ENCODE measurements at places on chromosomes 5 and 9. TPM values are rescaled to one million over a fixed set of nuclear protein-coding genes. Genes with fewer than 3 reads are reported as not detected.

DNA sequence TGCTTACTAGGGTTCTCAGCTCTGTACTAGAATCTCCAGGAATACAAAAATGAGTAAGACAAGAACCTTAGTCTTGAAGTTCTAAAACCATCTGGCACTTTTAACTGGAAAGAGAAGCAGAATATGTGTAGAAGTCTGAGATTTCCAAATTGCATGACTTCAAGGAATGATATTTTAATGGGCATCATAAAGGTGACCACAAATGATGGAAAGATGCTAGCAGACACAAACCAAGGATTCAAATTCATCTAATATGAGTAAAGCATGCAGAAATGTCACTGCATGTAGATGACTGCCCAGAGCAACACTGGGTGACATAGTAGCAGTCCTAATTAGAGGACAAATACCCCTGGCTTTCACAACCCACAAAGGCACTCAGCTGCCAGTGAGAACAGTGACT, 117.2 kb downstream of the RPS23 start:
- H3K27ac ChIP-seq: no peak overlapping the region
- H3K36me3 ChIP-seq: no peaks in the 10 kb centered on the region
- no peak for DNase-seq
- H3K27me3 ChIP-seq: no peaks in the 10 kb centered on the region
- H3K4me3 ChIP-seq: no peak overlapping the region

DNA sequence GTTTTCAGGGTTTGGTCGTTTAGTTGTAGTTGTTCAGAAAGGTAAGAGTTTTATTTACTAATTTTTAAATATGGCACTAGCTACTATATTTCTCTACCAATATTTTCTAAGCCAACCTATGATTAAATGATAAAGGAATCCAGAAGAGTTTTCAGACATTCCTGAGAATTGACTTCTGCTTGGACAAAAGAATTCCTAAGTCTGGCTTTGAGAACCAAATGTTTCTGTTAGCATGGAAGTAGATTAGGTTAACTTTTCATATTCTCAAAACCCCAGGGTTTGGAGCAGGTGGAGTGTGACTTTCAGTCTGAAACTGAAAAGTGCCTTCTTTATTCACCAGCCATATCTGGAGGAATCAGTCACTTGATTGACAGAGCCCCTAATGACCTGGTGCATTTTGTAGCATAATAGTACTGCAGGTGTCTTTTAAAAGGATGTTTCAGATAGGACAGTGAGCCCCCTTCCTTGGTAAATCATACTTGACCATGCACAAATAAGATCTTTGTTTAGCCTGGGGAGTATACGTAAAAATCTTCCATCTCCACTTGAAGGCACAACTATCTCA, 457.0 kb upstream of the ZNF462 start:
- H3K27me3 ChIP-seq: no peaks in the 10 kb centered on the region
- H3K4me1 ChIP-seq: no peaks in the 10 kb centered on the region
- no peak overlapping the region for H3K4me3 ChIP-seq
- H3K36me3 ChIP-seq: no peaks in the 10 kb centered on the region

GRCh38 chr5:332843-333242, 11.3 kb downstream of the AHRR start:
- H3K27ac ChIP-seq: no peak overlapping the region
- no peak overlapping the region for H3K4me3 ChIP-seq
- H3K36me3 ChIP-seq: no peaks in the 10 kb centered on the region
- H3K27me3 ChIP-seq: no peaks in the 10 kb centered on the region
- H3K4me1 ChIP-seq: no peaks in the 10 kb centered on the region

PCDHA2 gene
- not detected for total RNA-seq
